ENCODE measurements at places on chromosomes 6 and 20.

DNA sequence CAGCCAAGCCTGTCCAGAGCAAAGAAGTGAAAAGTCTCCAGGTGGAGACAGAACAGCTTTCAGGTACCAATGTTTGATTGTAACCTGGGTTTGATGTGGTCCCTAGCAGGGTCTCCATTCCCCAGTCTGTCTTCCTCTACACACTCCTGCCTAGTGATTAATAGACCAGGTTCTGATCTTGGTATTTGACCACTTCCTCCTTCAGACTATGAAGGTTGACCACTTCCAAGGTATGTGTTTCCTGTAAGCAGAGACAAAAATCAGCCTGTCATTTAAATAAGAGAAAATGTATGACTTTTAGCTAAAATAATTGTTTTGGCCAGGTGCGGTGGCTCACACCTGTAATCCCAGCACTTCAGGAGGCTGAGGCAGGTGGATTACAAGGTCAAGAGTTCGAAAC, 41.8 kb upstream of the TOP1 start:
- DNase-seq: no peak

DNA sequence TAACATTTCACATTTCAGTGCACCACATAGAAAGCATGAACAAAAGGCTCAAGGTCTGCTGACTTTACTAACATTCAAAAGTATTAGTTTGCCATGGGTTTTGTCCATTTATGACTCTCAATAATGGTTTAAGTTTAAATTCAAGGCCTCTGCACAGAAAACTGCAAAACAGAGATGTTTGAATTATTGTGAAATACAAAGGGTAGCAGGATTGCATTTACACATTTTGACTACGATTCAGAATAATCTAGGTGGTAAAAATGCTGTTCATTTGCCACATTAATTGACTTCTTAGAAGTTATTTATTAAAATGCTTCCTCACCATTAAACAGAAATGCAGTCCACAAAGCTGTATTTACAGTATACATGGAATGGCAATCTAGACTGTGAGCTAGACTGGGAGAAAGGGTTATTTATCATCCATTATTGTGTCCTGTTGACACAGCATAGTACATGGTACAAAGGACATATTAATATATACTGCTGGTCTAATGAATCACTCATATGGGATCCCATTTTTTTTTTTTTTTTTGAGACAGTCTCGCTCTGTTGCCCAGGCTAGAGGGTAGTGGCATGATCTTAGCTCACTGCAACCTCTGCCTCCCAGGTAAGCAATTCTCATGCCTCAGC, 18.0 kb downstream of the USP49 start:
- no peak for DNase-seq

- DNase-seq: no peak
Observed at GRCh38 chr6:8047541-8048292, 16.5 kb downstream of the BLOC1S5 start.

GRCh38 chr6:108851756-108852155, 3.5 kb downstream of the ARMC2 start:
- no peak for DNase-seq

- DNase-seq: no peak
Observed at GRCh38 chr6:57242505-57242904, 20.4 kb upstream of the RAB23 start.

GRCh38 chr6:132365281-132365907, 35.9 kb downstream of the MOXD1 start:
- DNase-seq: no peak

DNA sequence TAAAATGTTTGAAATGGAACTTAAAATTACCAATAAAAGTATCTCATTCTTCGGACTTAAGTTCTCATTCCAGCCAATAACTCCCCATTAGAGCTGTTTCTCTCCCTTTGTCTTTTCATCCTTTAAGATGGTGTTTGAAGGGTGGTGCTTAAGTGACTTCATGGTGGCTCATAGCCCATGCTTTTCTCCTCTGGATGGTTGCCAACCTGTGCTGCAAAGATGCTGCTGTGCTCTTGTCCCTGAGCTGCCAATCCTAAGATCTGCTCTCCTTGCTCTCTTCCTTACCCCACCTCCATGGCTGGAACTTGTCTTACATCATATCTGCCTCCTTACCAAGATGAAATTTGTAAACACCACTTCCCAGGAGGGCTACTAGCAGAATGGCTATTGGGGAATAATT, 31.6 kb upstream of the PNRC1 start:
- no peak for DNase-seq

DNA sequence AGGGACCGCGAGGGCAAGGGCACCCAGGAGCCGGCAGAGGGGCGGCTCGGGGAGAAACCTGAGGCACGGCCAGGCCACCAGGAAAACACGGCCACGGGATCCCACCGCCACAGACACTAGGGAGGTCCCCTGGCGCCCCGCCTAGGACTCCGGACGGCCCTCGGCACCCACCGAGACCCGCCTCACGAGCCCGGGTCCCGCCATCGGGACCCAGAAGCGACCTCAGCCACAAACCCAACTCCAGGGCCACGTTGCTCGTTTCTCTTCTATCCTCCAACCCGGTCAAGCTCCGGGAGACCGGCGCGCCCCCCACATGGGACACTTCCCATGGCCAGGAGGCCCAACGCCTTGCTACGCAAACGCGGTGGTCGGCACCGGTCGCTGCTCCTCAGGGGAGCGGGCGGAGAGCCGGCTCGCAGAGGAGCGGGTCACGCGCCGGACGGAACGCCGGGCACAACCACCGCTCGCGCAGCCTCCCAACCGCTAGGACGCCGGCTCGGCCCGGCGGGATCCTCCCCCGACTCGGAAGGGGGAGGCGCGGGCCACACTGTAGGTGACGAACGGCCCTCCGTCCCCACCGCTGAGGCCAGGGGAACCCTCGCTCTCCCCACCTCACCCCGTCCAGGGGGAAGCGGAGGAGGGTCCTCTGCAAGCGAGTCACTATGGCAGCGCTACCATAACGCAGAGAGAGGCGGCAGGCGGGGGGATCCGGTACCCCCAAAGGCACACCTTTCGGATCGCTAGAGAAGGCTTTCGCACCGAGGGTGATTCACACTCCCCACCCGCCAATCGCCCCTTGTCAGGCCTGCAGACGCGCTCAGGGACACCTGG, 1514.1 kb upstream of the DEFB115 start:
- no peak for DNase-seq

GRCh38 chr6:125363039-125363823, 61.5 kb upstream of the HDDC2 start:
- DNase-seq: peak; percentile 57

GRCh38 chr6:105207524-105208269, 27.9 kb upstream of the POPDC3 start:
- DNase-seq: no peak

DNA sequence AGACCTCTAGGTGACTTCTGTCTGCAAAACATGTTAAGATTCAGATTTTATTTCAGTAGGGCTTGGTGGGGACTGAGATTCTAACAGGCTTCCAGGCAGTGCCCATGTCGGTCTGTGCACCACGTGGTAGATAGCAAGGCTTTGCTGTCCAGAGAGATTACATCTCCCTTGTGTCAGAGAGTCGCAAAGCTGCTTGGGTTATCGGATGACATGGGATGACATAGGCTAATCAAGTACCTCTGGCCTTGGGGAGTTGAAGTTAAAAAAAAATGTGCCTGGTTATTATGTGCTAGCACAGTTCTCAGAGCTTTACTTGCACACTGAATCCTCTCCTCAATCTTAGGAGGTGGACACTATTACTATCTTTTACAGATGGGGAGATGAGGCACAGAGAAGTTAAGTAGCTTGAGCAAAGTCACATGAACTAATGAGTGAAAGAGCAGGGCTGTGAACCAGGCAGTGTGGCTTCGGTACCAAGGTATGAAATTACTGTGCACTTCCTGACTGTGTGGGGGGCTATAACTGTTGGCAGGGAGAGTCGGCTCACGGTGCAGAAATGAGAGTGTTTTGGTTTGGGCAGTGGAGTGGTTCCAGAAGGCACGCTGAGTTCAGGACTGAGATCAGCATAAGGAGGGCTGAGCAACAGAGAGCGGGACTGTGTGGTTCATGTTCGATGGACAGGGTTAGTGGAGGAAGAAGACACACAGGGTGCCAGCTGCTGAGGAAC, 41.1 kb downstream of the FARS2 start:
- DNase-seq: peak; percentile 64

- DNase-seq: peak; percentile 3
Observed at GRCh38 chr6:1893470-1894130, 283.9 kb downstream of the FOXC1 start.

DNA sequence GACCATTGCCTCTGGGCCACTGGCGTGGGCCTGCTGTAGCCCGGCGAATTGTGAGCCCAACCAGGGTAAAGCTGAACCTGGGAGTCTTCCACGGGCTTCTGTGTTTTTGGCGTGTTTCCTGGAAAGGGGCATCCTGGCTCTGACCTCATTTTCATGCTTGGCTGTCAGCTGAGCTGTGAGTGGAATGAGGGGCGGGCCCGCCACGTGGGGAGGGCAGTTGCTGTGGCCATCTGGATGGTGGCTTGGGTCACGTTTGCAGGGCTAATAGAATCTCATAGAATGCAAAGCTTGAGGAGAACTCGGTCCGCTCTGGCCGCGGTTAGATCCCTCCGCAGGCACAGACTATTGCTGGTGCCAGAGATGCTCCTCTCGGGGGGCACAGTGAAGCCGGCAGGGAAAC, 263.0 kb downstream of the SMOC2 start:
- no peak for DNase-seq

GRCh38 chr20:47696856-47697255, 88.4 kb downstream of the SULF2 start:
- no peak for DNase-seq

DNA sequence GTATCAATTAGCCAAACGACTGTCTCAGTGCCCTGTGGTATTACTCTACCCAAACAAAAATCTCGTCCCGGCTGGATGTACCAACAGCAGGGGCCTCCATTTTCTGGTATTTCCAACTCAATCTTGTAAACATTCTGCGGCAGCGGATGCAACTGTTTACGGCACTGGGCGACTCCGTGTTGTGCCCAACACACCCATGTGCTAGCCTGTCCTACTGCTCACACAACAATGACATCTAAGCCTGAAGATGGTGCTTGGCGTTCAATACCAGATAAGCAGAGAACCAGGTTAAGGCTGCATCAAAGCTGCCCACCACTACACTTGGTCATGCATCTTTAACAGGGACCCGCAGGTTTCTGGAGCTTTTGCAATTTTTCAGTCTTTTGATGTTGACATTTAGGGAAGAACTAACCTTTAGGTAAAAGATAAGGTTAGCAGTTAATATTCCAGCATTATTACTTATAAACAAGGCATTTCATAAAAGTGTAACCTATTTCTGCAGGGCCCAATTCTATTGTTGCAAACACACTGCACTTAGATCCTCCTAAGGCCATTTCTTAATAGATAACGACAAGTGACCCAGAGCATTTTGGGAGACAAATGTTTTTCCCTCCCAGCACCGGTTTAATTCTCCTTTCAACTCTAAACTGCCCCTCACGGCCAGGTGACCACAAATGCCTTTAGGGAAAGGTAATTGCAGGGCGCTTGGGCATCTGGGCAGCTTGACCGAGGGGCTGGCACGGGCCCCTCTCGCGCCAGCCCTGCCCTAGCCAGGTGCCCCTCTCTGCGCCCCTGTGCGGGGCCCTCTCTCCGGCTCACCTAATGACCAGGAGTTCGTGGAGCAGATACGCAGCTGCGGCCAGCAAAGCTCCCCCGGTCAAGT, 945 bp downstream of the FAXC start:
- no peak for DNase-seq

GRCh38 chr6:122717350-122717749, 62.2 kb upstream of the FABP7 start:
- no peak for DNase-seq

Data from erythroblast (primary cell).